ENCODE measurements at places on chromosomes 7 and 10. TPM values are rescaled to one million over a fixed set of nuclear protein-coding genes. Genes with fewer than 3 reads are reported as not detected.

The CTAGE15 gene
- total RNA-seq = not detected

The LRRC72 gene
- total RNA-seq = not detected

The UNCX gene
- total RNA-seq = not detected

The MPP7 gene
- 0.23 TPM for total RNA-seq

The PDE6C gene
- not detected for total RNA-seq

The KLF14 gene
- not detected for total RNA-seq

The TAC1 gene
- total RNA-seq = not detected

The GATA3 gene
- total RNA-seq = 0.08 TPM

The DRGX gene
- total RNA-seq = not detected

The YWHAG gene
- 62.2 TPM for total RNA-seq
